ENCODE measurements at places on chromosomes 7 and 10.

- peak; percentile 99 for DNase-seq
These were observed 289.4 kb upstream of the SP8 start for GRCh38 chr7:21076054-21076453.

DNA sequence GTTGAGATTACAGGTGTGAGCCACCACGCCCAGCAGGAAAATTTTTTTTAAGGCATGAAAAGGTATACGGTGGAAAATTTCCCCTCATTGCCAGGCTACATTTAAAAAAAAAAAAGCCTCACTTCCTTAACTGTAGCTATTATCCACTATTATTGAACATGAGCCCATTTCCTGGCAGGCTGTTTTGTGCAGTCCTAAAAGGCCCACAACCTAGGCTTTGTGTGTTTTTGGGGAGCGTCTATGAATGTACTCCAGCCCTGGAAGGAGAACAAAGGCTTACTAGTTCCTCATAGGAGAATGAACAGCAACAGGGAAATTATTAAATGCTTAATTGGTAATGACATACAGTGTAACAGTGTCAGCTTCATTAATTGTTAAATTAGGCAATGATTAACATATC is 111.0 kb downstream of the ABLIM1 start:
- no peak for DNase-seq

- no peak for DNase-seq
These were observed 41.8 kb upstream of the COL1A2 start for GRCh38 chr7:94352887-94353286.

- DNase-seq, result no peak
These were observed 17.3 kb downstream of the MYOF start for GRCh38 chr10:93464776-93465388.

- DNase-seq, result peak; percentile 56
These were observed 2.0 kb downstream of the KCNMA1 start for GRCh38 chr10:77635402-77636227.

DNA sequence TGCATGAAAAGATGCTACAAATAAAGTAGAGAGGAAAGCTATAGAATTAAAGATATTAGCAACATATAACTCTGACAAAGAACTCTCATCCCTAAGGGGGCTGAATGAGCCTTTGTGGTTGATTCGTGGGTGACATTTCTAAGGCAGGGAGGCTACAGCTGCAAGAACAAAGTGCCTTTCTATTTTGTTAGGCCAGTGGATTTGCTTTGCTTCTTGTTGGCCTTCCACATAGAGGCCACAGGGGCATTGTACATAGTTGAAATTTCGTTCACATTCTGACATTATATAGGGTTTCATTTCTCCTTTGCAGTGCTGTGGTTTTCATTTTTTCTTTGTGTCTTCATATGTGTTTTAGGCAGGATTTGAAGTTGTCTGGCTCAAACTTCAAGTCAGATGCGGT is 819.2 kb upstream of the C7orf33 start:
- no peak for DNase-seq

GRCh38 chr7:47092336-47092735 is 489.6 kb downstream of the TNS3 start:
- DNase-seq, result no peak

GRCh38 chr7:8325067-8325466 is 63.1 kb upstream of the ICA1 start:
- no peak for DNase-seq

DNA sequence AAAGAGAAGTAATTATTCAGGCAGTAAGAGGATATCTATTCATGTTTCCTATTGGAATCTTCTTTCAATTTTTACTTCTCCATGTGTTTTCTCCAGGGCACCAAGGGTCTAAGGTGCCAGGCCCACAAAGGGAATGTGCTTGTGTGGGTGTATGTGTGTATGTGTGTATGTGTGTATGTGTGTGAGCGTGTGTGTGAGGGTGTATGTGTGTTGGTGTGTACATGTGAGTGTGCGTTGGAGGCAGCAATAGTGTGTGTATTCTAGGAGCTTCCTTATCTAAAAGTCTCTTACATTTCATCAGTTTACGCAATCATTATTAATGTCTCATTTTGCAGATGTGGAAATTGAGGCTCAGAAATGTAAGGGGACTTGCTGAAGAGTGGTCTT is 28.3 kb downstream of the RAMP3 start:
- DNase-seq, result no peak

- no peak for DNase-seq
These were observed 184.2 kb downstream of the PFKFB3 start for GRCh38 chr10:6386960-6387359.

DNA sequence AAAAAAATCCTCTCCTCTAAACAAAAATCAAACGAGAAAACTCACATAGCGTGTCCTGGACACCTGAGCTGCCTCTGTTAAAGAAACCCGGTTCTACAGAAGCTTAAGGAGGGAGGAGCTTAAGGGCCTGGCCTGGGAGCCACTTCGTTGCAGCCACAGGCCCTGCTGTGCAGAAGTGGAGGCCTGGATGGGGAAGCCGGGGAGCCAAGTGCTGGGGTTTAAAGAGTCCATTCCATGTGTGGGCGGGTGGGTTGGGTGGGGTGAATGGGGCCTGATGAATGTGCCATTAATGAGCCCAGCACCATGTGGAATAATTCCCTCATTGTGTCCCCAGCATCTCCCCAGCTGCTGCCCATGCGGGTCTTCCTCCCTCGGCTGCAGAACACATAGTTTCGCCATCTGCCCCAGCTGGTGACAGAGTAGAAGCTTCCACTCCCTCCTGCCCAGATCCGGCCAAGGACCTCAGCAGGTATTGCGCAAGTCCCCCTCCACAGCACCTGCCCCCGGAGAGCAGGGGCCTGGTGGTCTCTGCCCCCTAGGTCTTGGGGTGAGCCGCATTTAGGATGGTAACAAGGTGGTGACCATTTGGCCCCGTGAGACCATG is 127.8 kb upstream of the BTBD16 start:
- peak; percentile 20 for DNase-seq

- no peak for DNase-seq
These were observed 642.0 kb downstream of the SDK1 start for GRCh38 chr7:3942816-3943745.

DNA sequence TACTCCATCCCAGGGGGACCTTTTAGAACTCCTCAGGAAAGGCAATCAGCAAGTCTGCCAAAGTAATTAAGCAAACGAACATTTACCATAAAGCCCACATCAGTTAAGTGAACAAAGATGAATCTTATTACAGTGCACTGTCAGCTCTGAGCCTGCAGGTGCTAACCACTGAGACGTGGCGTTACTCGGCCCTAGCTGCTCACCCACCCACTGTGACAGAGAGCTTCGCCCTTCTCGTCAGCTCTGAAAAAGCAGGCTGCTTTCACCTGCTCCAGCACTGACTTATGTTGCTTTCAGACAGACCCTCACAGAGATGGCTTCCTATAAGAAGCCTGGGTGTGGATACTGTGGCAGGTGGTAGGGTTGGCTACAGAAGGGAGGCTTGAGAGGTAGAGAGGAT is 57.7 kb upstream of the KCNIP2 start:
- DNase-seq, result peak; percentile 91

DNA sequence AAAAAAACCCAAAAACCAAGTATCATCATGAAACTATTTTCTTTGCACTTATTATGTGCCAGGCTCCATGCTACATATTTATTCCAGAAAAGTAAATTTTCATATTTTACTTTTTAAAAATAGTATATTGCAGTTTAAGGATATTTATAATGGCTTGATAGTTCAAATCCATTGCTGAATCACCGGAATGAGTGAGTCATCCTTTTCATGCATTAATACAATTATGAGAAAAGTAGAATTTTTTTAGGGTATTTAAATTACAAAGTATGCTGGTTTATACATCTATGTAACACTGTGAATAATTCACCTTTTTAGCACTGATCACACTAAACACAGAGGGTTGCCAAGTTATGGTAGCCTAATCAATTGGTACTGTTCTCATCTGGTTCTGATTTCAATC is 54.3 kb downstream of the SLC16A9 start:
- DNase-seq, result no peak

- DNase-seq, result no peak
These were observed 30.2 kb upstream of the ZNF467 start for GRCh38 chr7:149803551-149804074.

- DNase-seq, result no peak
These were observed 3.4 kb downstream of the PRKAG2 start for GRCh38 chr7:151873402-151873965.

GRCh38 chr10:6213908-6214307 is 11.2 kb downstream of the PFKFB3 start:
- no peak for DNase-seq

DNA sequence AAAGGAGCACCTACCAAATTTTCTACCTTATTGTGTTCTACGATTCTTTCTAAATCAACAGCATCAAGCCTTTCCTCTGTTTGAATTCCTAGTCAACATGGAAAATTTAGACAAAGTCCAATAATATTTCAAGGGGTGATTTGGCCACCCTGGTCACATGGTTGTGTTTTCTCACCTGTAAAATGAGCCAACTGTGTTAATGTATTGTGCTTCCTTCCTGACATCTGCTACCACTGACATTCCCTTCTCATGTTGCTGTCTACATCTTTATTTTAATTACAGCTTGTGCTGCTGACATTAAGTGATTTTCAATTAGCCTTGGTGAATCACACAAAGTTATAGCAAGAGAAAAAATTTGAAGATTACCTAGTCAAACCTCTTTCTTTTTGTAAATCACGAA is 83.0 kb upstream of the NPSR1 start:
- DNase-seq, result peak; percentile 19

DNA sequence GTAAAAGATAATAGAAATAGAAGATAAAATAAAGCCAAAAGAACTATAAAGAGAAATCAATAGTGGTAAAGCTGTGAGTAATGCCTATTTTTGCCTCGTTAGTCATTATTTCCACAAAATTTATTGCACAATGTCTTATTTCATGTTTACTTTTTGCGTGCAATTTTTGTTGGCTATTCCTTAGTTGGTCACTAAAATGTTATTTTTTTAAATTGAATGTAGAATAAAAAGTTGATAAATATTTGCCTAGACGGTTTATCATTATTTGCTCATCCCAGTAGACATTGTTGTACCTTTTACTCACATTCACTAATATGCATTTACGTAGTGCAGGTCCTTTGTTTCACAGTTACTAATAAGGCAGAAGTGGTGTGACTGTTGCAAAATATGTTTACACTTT is 227.8 kb upstream of the BMPER start:
- no peak for DNase-seq

- no peak for DNase-seq
These were observed 581.3 kb downstream of the ATRNL1 start for GRCh38 chr10:115674496-115674895.

- no peak for DNase-seq
These were observed 45.5 kb downstream of the GSAP start for GRCh38 chr7:77370606-77371005.

DNA sequence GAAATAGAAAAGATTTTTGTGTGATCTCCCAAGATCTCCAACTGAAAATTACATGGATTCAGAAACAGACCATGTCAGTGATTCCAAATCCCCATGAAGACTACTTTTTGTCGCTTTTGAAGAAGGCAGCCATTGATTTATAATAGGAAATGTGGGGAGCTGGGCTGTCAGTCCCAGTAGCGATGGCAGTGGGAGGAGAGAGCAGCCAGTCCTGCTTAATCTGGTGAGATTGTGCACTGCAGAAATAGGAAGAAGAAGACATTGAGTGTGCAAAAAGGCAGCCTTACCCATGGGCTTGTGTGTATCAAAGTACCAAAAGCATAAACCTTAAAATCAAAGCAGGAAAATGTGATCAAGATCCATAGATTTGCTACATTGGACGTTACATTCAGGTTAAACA is 4.8 kb downstream of the ADRB1 start:
- no peak for DNase-seq

- no peak for DNase-seq
These were observed 984.3 kb downstream of the REEP3 start for GRCh38 chr10:64505501-64505900.

DNA sequence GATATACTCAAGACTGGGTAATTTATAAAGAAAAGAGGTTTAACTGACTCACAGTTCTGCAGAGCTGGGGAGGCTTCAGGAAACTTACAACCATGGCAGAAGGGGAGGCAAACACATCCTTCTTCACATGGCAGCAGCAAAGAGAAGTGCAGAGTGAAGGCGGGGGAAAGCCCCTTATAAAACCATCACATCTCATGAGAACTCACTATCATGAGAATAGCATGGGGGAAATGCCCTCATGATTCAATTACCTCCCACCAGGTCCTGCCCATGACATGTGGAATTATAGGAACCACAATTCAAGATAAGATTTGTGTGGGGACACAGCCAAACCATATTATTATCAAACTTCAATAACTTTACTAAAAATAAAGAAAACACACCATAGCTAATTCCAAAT is 30.4 kb upstream of the JAZF1 start:
- no peak for DNase-seq

DNA sequence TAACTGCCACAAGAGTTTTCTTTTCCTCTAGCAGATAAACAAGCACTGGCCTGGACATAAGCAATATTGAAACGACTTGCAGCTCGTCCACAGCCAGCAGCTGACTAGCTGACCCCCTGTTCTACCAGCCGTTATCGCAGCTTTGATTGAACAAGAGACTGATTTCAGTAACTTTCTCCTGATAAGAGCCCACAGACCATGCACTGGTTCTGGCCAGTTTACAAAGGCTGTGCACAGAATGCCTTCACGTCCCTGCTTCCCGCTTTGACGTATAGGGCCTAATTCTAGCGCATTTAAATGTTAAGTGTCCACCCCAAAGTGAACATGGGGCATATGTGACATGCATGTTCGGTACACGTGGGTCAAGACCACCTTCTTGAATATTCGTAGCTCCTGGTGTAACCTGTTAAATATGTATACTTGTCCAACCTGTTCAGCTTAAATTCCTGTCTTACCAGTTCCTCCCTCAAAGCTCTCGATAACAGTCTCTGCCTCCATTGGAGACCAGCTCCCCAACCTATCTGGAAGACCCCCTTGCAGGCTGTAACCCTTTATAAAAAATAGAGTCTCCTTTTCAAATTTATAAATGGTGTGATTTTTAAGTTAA is 69.2 kb downstream of the LYZL1 start:
- DNase-seq, result no peak

DNA sequence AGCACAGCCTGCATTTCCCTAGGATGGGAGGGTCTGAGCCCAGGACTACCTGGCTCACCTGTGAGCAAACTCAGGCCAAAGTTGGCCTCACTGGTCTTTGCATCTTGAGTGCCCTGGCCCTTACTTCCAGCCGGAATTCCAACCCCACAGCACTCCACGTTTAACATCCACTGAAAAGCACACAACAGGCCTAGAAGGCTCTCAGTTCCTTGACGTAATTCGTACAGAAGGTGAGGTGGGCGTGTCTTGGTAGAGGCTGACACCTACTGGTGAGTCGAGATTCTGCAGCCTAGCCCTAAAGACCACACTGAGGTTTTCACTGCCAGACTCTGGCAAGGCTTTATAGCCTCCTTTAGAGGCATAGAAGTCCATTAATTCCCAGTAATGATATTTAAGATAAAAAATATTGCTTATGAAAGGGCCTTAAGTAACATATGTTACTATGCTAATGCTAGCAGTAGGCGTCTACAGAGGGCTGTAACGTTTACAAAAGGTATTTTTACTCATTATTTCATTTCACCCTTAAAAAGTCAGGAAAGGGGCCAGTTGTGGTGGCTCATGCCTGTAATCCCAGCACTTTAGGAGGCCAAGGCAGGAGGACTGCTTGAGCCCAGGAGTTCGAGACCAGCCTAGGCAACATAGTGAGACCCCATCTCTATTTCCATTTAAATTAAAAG is 95.8 kb downstream of the HIP1 start:
- DNase-seq, result peak; percentile 51

GRCh38 chr10:10911471-10911921 is 106.2 kb upstream of the CELF2 start:
- no peak for DNase-seq

- DNase-seq, result no peak
These were observed 165.0 kb upstream of the HDAC9 start for GRCh38 chr7:18330548-18330947.
